ENCODE measurements at places on chromosomes 6 and 20.

DNA sequence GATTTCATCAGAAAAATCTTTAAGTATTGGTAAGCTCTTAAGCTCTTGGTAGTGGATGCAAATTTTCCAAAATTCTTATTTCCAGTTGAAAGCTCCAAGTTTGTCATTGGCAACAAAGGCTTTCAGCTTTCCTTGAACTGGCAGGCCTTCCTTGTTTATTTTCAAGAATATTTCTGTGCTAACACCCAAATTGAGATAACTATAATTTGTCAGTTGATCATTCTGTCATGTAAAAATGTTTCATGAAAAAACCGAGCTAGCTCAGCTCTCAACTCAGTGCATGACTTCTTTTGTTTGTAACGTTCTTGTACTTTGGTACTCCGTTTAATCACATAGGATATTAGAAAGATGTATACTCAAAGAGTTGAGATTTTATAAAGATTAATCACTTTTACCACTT, 38.9 kb upstream of the CALHM6 start:
- no peak for DNase-seq

- DNase-seq = peak; percentile 69
These were observed 106.5 kb downstream of the SMLR1 start for GRCh38 chr6:130933712-130934200.

GRCh38 chr20:52624281-52624680, 347.9 kb upstream of the TSHZ2 start:
- no peak for DNase-seq

DNA sequence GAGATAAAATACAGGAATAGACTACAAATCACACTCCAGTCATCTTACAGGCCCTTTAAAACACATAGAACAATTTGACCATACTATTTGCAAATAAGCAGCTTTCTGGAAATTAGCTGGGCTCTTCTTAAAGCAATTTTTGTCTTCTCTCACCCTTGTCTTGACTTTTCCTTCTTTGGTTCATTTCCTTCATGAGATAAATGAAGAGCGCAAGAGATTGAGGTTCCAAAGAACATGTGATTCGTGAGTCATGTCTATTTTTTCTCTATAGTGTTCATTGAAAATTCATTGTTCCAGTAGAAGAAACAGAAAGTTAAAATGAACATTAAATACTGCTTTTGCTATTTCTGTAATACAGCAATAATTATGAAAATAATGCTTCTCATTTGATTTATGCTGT, 33.9 kb downstream of the PRDM1 start:
- no peak for DNase-seq

- no peak for DNase-seq
These were observed 41.2 kb downstream of the SLX4IP start for GRCh38 chr20:10476319-10476724.

- DNase-seq = no peak
These were observed 150.7 kb upstream of the MLN start for GRCh38 chr6:33954453-33954852.

DNA sequence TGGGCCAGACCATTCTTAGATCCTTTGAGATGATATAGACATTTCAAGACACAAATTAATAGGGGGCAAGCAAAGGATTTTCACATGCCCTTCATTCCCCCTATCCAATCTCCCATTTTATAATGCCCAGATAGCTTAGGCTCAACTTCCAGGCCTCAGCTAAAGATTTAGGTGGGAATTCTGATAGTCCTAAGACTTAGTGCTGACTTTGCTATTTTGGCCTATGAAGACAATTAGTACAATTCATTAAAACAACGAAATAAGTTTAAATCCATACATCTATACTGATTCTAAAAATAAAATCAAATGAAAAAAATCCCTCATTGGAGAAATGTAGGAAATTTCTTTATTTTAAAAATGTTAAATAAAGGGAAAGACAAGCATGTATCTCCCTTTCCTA, 259.5 kb downstream of the CBLN4 start:
- no peak for DNase-seq

- no peak for DNase-seq
These were observed 402.9 kb upstream of the SOX4 start for GRCh38 chr6:21190701-21191100.

DNA sequence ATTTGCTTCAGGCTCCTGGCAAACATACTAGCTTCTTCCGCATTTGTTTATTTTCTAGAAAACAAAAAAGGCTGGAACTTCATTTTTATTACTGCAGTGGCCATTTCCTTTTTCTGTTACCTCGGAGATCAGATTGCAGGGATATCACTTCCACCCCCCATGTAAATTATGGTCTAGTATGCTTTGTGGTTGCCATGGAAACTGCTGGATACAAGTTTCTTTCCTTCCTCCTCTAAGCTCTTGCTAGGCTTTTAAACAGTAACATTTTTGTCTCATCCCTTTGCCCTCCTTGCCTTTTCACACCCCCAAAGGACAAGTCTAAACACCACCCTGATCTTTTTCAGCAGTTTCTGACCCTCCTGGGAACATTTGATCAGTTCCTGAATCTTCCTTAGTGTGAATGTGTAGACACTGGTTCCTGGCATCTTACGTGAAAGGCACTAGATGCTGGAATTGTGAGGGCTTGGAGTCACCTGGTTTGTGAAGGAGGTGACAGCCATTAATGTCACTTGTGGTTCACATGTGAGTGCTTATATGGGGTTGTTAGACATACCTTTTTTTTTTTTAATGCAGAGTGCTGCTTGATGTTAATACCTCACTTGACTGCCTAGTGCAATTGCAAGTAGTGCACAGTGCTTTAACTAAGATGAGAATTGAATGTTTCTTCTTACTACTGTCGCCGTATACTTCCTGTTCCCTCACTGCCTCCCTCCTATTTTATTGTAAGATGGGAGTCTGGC, 181.6 kb downstream of the JARID2 start:
- DNase-seq = peak; percentile 41

DNA sequence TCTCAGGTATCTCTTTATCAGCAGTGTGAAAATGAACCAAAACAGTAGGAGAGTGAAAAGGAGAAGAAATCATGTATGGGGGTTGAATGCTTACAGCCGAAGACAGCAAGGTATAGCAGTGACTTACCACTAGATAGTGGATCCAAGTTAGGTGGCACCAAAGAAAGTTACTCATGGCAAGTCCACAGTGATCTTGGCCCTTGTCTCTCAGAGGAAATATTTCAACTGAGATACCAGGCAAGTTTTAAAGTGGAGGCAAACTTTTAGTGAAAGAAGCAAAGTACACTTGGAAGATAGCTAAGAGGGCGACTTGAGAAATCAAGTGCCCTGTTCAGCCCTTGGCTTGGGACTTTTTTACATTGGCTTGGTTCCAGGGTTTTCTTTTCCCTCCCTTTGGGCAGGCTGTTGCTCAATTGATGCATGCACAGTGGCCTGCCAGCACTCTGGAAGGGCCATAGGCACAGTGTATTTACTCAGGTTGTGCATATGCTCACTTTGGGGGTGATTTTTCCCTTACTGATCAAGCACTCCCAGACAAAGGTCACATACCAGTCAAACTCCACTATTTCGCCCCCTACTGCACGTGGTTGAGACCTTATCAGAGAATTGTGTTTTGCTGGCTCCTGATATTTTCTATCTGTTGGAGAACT, 329.5 kb upstream of the KHDRBS2 start:
- DNase-seq = no peak

DNA sequence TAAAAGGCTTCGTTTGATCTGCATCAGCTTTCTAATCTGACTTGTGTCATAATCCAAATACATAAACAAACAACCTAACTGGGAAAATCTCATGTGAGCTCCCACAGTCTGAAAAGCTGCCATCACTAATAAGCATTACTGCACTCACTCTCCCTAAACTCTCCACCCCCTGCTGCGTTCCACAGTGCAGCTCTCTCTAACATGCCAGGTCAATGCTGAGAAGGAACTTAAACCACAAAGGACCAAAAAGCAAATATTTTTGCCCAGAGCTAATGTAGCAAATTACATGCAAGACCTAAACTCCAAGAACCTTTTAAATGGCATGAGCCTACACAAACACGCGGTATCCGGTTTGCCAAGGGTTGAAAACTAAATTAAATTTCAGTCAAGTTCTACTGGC, 542.3 kb upstream of the JARID2 start:
- DNase-seq = peak; percentile 9

DNA sequence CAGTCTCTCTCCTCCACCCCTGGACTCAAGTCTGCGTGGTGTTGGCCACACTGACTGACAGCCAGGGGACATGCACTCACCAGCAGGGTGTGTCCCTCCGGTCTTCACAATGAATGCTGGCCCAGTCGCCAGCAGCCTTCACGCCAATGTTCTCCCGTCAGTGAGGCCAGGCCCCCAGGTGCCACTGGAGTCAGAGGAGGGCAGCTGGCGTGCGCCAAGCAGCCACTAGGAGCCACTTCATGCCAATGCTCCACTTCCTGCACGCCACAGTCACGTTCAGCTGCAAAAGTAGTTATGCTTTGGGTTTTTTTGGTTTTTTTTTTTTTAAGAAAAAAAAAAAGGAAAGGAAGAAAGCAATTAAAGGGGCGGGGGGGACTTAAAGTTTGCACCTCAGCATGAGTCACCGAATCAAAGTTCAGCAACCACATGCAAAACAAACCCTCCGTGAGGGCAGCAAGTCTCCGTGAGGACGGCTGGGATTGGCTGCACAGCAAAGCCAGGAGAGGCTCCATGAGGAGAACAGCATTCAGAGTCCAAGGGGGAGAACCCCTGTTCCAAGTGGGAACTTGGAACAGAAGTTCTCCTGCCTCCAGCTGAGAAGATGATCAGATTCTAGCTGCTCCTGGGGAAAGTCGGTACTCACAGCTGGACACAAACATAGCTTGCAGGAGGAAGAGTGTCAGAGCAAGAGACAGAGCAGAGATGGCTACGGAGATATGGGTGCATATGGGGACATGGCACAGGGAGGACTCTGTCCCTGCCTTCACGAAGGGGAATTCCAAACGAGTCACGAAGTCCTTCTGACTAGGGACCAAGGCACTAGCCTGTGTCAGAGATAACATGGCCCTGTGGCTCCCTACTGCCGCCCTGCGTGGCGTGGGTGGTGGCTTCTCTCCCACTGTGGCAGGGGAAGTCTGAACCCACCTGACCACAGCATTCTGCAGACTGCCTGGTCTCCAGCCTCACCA, at the start of gene ZC3H12D:
Gene ZC3H12D, minus strand, starts transcription at position 282 of the 968 bp plus-strand sequence. CDS start 10,471 bp downstream, outside the sequence.
- peak; percentile 38 for DNase-seq

DNA sequence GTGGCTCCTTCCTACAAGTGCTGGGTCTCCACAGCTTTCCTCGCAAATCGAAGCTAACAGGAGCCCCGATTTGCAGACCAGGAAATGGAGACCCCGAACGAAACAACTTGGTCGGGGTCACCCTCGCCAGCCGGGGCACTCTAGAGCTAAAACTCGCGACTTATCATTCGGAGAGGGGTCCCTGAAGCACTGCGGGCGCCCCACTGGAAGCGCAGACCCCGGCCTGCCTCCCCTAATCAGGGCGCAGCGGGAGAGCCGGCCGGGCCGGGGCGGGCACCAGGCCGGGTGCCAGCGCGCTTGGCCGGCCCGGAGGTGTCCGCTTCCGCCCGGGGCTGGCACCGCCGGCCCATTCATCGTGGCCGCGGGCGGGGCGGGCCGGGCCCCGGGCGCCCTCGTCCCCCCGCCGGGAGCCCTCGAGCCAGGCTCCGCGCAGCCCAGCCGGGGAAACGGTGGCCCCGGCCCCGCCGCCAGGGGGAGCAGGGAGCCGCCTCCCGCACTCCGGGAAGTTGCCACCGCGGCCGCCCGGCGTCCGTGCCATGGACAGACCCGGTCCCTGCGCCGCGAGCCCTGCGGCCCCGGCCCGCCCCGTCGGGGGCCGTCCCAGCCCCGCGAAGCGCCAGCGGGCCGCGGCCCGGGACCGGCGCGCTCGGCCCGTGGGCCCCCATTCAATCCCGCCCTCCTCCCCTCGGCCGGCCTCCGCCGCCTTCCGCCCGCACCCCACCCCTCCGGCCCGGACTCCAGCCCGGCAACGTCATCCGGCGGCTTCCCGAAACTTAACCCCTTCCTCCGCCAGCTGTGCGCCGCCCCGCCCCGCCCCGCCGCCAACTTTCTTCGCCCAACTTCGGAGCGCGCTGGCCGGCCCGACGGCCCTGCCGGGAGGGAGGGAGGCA, 961 bp downstream of the RRBP1 start:
- DNase-seq = peak; percentile 90

- peak; percentile 61 for DNase-seq
These were observed 253.1 kb downstream of the LY86 start for GRCh38 chr6:6841571-6841970.

DNA sequence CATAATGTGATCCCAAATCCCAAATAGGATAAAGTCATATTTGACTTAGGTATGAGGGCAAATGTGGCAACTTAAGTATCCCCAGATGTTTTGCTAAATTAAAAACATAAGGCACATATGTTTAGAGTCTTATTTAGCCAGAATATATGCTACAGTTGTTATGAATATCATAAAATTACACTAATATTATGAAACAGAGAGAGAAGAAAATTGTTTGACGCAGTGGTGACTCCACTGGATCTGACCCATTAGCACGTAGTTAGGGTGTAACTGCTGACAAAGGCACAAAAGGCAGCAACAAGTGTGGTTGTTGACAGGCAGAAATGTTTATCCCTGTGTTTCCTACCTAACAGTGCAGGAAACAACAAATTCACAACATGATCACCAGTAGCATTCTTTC, 152.4 kb upstream of the THBS2 start:
- no peak for DNase-seq

DNA sequence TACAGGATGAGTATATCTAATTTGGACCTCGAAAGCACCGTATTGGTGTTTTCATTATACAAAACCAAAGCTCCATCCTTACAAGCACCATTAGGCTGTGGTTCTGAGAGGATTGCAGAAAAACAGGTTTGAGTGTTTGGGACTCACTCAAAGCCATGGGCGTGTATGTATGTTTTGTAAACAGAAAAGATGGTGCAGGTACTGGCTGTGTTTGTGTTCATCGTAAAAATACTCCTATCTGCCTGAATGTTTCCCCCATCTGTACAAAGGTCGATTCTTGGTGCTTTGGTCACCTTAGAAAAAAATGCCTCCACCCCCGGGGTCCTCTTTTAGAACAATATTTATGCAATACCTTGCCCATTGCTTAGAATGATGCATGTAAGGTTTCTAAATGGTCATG, 286.6 kb downstream of the TSHZ2 start:
- DNase-seq = no peak

DNA sequence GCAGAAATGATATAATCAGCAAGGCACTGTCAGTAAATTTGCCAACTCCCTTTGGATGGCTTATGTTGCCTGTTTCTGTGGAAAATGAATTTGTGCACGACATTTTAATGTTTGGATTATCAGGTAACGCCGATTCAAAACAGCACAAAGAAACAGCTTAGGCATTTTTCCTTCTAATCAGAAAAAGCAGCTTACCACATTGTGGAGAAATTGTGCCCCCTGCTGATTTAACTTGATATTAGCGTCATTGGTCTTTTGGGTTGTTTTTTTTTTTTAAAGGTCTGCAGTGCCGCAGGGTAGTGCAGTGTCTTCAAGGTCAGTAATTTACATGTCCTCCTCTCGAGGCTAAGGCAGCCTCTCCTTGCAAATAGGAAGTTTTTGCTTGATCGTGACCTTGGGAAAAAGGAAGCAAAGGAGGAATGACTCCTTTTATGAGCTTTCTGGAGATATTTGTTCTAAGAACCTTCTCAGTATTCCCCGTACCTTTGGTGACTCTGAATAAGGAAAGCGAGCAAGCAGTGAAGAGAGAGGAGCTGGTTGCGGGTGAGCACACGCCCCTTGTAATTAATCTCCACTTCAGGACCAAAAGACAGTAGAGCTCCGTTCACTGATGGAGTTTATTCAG, 79.1 kb downstream of the ELOVL4 start:
- DNase-seq = peak; percentile 88

- DNase-seq = no peak
These were observed 34.9 kb upstream of the ALDH8A1 start for GRCh38 chr6:134984821-134985220.
